WTC11 (cell line): ENCODE measurements at places on chromosomes 1 and 21.

- DNase-seq = no peak
Measured at GRCh38 chr1:9235096-9235459, 504 bp downstream of the H6PD start.

- DNase-seq = no peak
Measured at GRCh38 chr21:44450402-44450801, 4.9 kb upstream of the LRRC3 start.

DNA sequence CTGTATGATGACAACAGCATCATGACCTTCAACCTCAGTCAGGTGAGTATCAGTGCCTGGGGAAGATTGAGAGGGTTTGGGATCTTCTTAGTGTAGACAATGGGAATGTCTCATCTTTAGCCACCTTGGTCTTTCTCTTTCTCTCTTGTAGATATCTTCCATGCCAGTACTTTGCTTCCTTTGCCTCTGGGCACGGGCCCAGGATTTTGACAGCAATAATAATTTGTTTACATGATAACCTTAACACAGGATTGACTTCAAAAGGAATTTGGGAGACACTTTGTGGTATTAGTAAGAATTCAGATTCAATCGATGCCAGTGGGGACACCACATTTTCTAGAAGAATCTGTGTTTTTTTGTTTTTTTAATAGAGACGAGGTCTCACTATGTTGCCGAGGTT is 12.1 kb upstream of the PIGV start:
- no peak for DNase-seq

- no peak for DNase-seq
Measured at GRCh38 chr1:116131170-116131569, 20.0 kb downstream of the MAB21L3 start.

DNA sequence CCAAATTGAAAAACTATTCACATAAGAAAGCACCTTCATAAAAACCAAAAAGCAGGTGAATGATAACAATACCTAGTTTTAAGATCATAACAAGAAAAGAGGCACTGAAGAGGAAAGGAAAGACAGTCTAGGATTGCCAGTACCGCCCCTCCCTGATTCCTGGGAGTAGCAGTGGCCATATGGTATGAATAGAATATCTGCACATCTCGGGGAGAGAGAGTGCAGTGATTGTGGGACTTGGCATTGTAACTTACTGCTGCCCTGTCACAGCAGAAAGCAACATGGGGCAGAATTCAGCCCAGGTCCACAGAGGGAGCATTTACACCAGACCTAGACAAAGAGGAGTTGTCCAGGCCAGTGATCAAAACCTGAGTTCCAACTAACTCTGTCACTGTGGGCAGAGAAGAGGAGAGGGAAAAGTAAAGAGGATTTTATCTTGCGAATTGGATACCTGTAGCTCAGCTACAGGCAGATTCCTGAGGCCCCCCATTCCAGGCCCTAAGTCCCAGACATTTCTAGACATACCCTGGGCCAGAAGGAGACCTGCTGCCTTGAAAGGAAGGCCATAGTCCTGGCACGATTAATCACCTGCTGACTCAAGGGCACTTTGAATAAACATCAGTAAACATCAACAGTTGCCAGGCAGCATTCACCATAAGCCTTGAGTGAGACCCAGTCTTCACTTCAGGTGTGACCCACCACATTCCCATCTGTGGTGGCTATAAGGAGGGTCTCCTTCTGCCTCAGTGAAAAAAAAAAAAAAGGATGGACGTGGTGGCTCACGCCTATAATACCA is 397.5 kb downstream of the TGFB2 start:
- DNase-seq = no peak
